Stimulated activated CD8-positive, alpha-beta memory T cell treated with anti-CD3 and anti-CD28 coated beads, Interleukin-4, amount 100 ng/mL, for 1 hour (primary cell): ENCODE measurements at places on chromosomes 16 and 17.

GRCh38 chr17:3732210-3732621 lies 8.5 kb downstream of the HASPIN start:
- DNase-seq = no peak

DNA sequence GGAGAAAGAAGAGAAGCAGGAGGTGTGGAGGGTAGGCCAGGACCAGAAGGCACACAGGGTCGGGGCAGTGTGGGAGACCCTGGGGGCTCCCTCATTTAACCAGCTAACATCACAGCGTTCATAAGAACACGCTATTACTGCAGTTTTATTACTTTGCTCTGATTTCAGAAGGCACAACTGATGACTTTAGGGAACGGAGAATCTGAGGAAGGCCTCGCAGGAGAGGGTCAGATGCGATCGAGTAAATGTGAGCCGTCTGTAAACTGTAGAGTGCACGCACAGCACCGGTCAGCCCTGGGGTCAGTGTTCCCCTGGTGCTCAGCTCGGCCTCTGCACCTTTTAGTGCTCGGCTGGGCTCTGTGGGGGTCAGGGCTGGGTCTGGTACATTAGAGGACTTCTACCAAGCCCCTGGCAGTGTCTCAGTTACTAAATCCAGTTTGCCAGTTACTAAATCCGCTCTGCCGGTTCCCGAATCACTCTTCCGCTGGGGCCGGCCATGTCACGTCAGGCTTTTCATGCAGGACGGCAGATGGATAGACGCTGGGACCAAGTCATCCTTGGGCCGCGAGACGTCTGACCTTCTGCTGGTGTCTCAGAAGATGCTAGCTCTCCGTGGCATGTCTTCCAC lies 325.9 kb downstream of the SEC14L1 start:
- no peak for DNase-seq

DNA sequence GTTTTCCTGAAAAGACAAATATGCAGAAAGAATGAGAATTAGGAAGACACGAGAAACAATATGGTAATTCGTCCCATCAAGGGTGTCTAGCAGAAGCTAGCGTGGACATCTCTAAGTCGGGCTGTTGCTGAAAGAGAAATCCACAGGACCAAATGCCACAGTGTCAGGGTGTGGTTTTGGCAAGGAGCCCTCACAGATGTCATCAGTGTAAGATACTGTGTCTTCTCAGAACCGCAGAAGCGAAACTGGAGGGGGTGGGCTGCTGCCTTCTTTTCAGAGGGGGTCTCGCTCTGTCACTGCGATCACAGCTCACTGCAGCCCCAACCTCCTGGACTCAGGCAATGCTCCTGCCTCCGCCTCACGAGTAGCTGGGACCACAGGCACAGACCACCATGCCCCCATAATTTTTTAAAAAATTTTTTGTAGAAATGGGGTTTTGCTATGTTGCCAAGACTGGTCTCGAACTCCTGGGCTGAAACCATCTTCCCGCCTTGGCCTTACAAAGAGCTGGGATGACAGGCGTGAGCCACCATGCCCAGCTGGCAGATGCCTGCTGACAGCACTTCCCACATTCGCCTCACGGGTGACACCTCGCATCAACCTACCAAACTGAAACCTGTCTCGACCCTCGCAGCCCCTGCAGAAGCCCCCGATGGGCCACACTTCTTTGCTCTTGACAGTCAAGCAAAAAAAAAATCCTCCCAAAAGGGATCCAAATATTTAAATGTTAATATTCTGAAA lies 26.2 kb downstream of the TRAP1 start:
- DNase-seq = no peak

GRCh38 chr17:10349403-10349802 lies 23.4 kb downstream of the MYH13 start:
- no peak for DNase-seq

GRCh38 chr17:4771519-4772234 lies at the start of gene TM4SF5:
TSS of gene TM4SF5 (plus strand) at chr17:4771886. CDS start at chr17:4771923, 37 bp downstream.
- no peak for DNase-seq
